ENCODE measurements at places on chromosomes 7 and 10.

DNA sequence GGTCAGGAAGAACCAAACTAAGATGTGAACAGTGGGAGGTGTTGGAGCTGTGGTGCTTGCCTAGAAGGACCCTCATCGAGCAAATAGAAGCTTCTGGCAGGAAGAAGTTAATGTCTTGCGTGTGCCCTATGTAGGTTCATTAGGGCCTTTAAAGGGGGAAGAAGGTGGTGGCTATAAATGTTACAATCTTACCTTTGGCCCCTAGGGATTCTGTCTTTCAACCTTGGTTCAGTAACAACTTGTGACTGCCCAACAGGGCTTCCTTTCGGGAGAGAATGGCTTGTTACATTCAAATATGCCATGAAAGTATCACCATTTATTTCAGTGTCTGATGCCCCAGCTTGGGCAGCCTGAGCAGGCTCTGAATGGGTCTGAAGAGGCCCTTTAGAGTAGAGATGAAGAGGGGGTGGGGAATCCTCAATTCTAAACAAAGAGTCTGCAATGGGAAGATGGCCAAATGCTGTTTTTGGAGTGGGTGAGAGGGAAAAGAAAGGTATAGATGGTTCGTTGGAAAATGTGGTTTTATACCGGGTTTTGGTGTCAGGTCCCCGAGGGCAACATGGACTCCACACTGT lies 108.0 kb downstream of the TCF7L2 start:
- no peak for DNase-seq

- DNase-seq: no peak
Measured at GRCh38 chr10:48740015-48740707, 55.5 kb downstream of the WDFY4 start.

- no peak for DNase-seq
Measured at GRCh38 chr7:25662841-25663800, 434.8 kb upstream of the NPVF start.

DNA sequence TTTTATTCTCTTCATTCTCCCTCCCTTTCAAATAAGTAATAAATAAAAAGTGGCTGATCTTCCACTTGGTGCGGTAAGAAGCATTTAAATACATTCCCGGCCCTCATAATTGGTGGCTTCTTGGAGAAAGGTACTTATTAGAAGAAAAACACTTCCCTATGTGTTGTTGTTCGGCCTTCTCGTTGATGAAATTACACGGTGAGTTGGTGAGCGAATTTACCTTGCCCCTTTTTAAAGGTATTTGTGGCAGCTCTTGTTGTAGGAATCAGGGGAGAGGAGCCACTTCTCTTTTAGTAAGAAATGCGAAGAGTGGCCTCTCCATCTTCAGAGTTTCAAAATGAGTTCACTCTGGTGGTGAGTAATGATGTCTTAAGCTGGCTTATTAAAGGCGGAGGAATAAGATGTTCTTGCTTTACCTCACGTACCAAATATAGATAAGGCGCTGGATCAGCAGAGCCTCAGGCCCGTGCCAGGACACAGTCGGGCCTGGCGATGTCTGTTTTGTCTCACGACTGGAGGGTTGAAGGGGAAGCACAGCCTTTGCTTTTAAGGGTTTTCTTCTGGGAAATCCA lies 135.9 kb downstream of the CUX1 start:
- DNase-seq: no peak

DNA sequence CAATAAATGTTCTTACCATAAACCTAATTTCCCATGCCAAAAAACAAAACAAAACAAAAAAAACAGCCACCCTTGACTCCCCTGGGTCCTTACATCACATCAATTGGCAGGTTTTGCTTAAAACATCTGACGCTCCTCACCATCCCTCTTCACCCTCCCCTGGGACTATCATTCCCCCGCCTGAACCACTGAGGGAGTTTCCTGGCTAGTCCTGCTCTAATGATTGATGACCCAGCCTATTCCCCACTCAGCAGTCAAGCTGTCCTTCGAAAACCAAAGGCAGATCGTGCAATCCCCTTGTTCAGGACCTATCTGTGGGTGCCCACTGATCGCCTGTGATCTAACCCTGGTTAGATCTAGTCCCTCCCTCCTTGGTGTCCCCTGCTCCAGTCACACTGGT lies 11.2 kb upstream of the FRMPD2 start:
- no peak for DNase-seq

DNA sequence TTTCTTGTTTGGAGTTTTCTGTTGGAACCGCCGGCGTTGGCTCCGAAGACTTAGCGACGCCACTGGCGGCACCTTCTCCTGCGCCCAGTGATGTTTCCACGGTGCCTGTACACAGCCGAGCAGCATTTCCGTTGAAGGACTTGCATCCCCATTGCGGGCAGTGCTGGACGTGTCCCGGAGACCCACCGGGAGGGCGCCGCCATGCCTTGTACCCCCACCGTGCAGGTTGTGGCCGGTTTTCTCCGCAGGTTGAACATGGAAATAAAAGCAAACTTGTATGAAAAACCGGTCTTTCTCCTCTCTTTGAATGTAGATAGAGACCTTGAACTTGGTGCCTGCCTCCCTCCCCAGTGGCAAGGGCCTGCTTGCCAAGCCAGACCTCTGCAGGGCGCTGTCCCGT lies 22.9 kb upstream of the CHST12 start:
- no peak for DNase-seq

GRCh38 chr7:142457146-142457703 lies 199.4 kb upstream of the PRSS58 start:
- DNase-seq: no peak

DNA sequence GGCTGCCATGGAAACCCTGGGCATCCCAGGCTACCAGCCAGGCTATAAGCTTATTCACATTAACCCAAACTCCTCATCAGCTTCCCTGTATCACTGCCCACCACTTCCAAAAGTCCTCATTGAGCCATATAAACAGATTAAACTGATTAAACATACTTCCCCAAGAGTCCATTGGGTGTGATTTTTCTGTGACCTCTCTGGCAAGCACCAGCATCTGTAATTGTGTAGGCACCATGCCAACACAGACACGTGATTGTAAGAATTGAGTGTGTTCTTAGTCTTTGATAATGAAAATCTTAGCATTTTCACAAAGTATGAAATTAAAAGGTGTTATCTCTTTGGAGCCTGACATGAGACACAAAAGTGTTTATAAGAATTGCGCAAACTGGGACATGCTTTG lies 679.3 kb downstream of the TYW1 start:
- no peak for DNase-seq

GRCh38 chr10:5094265-5095205 lies at the start of gene AKR1C3:
TSS of gene AKR1C3 (plus strand) at chr10:5094414. CDS start at chr10:5094445, 31 bp downstream.
- DNase-seq: peak; percentile 14

DNA sequence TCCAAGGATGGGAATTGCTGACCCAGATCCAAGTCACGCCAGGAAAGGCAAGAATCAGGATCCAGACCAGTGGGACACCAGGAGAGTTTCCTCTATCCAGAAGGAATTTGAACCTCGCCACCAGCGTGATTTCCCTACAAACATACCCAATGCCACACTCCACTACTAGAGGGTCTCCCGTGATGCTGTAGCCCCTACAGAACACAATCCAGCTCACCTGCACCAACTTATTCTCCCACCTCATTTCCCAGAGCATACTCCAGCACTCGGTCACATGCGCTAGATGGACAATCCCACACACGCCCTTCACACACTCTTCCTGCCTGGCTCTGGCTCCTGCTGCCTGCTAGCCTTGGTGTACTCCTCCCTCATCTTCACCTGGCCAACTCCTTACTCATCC lies 142.1 kb upstream of the PDE1C start:
- DNase-seq: no peak

- DNase-seq: no peak
Measured at GRCh38 chr7:94697035-94697974, 41.4 kb upstream of the SGCE start.

DNA sequence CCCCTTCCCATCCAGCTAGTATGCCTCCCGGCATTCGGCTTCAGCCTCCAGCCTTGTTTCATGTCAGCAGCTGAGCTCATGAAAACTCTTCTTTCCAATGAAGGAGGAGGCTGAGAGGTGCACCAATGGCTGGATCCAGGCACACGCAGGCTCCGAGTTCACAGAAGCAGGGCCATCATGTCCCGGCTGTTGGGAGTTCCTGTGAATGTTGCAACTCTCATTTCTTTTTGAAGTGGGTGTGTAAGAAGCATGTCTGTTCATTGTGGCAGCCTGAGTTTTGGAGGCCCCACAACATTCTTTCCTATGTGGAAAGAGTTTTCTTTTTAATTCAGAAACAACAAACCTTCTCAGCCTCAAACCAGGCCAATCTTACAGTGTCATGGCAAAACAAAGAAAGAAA lies 89.7 kb downstream of the PTPRE start:
- no peak for DNase-seq

GRCh38 chr7:20229081-20229480 lies 11.9 kb upstream of the MACC1 start:
- no peak for DNase-seq

- DNase-seq: no peak
Measured at GRCh38 chr10:86821388-86821999, 65.1 kb downstream of the BMPR1A start.

DNA sequence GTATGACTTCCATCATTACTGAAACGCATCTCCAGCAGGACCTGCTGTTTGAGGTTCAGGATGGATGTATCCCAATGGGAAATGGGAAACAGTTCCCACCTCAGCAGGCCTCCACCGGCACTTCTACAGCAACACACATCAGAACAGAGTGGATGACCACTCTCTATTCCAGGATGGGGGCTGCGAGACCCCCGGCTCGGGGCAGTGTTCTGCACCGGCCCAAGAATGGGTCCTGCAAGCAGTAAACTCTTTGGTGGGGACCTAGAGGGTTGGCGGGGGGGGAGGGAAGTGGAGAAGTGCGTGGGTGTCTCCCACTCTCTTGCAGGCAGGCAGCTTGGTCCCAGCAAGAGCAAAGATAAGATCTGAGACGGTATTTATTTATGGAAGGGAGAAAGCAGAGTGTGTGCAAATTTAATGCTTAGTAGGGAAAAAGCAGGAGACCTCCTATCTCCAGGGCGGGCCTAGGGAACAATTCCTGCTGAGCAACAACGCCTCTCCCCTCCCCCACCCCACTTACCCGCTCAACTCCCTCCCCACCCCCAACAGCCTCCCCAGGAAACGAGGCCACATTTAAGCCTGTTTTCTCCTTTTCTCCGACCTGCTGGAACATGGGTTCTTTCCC lies 4.0 kb downstream of the SFMBT2 start:
- DNase-seq: no peak

DNA sequence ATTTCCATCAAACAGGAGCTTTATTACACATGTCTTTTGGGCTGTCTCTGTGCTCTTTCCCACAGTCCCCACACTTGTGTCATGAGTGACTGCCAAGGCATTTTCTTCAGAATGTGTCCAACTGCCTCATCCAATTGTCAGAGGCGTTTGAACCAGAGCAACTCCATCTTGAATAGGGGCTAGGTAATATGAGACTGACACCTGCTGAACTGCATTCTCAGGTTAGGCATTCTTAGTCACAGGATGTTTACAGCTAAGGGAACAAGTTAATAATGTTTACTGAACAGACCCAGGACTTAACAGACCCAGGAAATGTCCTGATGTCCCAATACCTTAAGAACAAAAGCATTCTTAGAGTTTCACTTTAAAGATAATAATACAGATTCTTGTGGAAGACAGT lies 595.5 kb downstream of the REEP3 start:
- DNase-seq: no peak

GRCh38 chr7:115249080-115249479 lies 327.2 kb downstream of the MDFIC start:
- no peak for DNase-seq

- DNase-seq: no peak
Measured at GRCh38 chr7:18257711-18258110, 230.1 kb upstream of the PRPS1L1 start.

DNA sequence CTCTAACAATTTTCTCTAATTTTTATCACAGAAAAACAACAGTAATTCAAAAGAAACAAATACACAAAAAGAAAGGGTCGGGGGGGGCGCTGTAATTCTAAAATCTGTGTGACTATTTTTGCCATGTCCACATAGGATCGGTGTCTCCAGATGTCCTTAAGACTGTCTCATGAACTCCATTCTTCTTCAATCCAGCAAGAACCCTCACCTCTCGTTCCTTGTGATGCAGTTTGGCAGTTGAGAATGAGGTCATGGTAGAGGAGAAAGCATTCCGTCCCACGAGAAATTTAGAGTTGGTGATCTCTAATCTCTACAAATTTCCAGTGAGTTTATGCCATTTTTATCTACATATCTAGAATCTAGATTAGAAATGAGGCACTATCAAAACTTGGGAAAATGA lies 394.7 kb downstream of the TFEC start:
- DNase-seq: no peak

GRCh38 chr10:20327954-20328353 lies 511.7 kb downstream of the PLXDC2 start:
- no peak for DNase-seq

DNA sequence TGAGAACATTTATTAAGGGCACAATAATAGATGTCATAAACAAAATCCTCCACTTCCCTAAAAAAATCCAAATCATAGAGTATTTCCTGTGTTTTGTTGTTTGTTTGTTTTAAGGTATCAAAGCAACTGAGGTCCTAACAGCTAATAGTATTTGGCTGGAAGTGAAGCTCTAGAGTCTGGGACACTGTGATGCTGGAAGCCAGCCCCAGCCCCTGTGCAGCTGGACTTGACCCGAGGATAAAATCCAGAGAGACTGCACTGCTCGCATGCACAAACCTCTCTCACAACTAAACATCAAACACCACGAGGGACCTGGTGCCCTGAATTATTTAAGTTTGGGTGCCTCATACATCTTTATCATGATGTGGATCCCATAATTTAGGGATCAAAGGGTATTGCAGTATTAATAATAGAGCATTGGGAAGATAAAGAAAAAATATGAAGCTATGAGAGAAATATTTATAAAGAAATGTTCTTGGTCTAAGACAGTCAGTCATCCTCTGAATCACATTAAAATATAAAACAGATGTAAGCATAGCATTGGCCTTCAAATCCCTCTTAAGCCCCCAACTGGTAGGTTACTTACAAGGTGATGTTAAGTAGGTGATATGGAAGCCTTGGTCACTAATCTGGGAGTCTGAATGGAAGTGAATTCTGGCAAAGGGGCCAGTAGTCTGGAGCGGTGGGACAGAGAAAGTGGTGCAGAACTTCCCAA lies 44.4 kb downstream of the CUBN start:
- DNase-seq: no peak

DNA sequence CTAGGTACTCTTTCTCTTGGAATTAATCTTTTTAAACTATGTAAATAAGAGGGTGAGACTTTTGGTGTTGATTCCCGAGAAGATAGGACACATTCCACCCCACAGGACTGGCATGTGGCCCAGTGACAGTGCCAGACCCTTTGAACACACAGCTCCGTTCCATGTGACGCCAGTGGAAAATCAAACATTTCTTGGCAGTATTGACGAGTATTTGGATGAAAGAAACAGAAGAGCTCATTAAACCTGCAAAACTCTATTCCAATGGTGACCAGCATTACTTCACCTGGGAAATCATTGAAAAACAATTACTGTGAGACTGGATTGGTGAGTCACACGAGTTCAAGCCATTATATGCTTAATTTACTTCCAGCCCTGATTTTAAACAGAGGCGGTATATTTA lies 25.8 kb downstream of the AKR1E2 start:
- no peak for DNase-seq

- DNase-seq: no peak
Measured at GRCh38 chr10:73590881-73591799, at the start of gene USP54. TSS of gene USP54 (minus strand) at chr10:73591342. CDS start at chr10:73575658, 15,684 bp downstream.

Measured in T-cell (primary cell).